ENCODE measurements at places on chromosomes 13 and 19. TPM values are rescaled to one million over a fixed set of nuclear protein-coding genes. Genes with fewer than 3 reads are reported as not detected.

DNA sequence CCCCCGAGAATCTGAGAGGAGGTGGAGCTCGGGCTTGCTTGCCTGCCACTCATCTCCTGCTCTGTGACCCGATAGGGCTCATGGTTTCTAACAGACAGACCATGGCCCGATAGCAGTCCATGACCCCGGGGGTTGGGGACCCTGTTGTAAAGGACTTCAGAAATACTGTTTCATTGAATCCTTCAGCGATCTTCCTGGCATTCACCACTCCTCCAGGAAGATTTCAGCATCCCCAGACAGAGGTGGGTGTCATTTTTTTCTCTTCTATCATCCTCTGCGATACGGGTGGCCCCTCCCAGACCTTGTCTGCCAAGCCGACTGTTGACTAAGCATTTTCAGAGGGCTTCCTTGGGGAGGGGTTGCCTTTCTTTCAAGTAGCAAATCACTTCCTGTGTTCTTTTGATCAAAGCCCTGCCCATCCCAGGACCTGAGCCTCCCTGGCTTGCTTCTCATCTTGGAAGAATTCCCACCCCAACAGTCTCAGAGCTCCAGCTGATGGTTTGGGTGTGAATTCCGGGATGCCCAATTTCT lies 1.7 kb downstream of the MYO1F start:
- no peak for DNase-seq

DNA sequence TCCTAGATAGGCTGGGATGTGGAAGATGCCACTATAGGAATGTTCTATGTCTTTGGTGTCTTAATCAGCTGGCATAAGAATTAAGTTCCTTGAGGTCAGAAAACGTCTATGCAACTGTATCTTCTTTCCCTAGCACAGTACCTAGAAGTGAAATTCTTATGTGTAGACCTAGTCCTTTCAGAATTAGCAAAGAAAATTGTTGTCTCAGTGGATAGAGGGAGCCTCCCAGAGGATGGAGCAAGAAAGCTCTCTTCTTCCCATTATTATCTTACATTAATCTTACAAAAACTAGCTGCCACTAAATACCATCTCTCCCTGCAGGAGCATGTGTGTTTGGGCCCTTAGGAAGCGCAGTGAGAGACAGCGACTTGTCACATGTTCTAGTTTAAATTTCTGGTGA lies 11.6 kb downstream of the CLDN10 start:
- no peak for DNase-seq

DNA sequence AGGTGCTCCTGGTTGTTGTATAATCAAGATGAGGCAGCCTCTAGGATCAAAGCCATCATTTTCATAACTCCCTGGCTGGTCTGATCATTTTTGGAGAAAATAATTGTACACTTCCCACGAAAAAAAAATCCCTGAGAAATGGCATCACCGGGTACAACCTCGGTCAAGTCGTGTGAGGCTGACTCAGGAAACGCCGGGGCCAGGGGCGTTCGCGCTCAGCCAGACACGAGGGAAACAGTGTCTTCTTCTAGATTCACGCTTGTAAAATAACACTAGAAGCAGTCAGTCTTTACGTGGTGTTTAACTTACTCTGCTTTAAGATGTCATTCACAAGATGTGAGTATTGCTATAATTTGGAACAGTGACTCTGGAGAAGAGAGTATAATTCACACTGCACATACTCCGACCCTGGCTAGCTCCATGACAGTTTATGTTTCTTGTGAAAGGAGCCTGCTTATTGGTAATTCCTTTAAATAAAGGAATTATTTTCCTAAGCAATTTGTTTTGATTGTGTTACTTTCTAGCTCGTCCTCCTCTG lies 109.0 kb upstream of the SOX1 start:
- no peak for DNase-seq

DNA sequence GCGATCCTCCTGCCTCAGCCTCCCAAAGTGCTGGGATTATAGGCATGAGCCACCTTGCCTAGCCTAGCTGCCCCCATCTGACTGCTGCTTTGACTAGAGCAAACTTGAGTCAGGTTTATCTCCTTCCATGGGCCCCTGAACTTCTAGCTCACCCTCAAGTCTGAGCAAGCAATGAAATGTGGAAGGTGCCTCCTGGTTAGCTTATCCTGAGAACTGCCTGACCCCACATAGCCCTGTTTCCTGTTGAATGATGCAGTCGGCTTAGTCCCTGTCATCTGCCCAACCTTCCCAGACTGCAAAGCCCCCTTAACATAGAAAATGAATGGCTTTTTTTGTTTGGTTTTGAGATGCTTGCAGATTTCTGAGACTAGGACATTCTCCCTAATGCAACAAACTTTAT lies 8.9 kb upstream of the TMEM160 start:
- no peak for DNase-seq

DNA sequence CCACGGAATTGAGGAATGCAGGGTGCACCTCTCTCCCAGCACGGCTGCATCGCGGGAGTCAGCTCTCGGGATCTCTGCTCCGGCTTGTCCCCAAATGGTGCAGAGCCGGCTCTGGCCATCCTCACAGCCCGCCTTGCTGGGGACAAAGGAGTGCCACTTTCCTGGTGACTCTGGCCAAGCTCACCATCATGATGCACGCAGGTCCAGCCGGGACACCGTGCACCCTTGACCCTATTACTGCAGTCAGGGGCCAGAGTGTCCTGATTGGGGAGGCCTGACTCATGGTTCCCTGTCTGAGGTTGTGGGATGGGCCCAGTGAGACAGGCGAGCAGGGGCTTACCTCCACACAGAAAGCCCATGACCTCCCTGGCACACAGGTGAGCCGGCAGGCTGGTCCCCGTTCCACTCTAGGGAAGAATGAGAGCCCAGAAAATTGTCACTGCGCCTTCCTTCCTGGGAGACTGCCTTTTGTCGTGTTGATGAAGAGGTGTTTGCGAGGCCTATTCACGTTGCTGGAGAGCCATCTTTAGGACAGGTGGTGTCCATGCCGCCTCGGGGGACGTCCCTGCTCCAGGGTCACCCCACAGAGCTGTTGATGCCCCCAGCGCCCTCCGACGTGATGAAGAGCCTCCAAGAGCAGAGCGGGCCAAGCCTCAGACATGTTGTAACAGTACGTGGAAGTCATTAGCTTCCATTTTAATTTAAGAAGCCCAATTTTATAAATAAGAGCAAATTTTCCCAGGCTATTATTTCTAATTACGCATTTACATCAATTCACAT lies 18.5 kb upstream of the VSTM2B start:
- DNase-seq, result no peak

- DNase-seq, result no peak
These were observed 156.1 kb downstream of the NUFIP1 start for GRCh38 chr13:44833139-44833538.

- peak; percentile 74 for DNase-seq
These were observed 4.6 kb downstream of the SAFB start for GRCh38 chr19:5627395-5627904.

- DNase-seq, result no peak
These were observed 21.1 kb upstream of the FBXO27 start for GRCh38 chr19:39053276-39054090.

DNA sequence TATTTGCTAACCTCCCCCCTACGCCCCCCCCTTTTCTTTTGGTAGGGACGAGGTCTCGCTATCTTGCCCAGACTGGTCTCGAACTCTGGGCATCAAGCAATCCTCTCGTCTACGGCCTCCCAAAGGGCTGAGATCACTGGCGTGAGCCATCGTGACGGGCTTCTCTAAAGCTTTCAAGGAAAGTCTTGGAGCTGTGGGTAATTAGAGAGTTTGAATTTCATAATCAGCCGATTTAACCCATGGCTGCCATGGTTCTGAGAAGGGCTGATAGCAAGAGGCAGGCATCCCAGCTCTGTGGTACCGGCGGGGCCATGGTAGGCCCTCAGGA lies 679 bp upstream of the ABHD8 start:
- no peak for DNase-seq

- DNase-seq, result no peak
These were observed 60.8 kb downstream of the F2RL3 start for GRCh38 chr19:16949496-16950023.

DNA sequence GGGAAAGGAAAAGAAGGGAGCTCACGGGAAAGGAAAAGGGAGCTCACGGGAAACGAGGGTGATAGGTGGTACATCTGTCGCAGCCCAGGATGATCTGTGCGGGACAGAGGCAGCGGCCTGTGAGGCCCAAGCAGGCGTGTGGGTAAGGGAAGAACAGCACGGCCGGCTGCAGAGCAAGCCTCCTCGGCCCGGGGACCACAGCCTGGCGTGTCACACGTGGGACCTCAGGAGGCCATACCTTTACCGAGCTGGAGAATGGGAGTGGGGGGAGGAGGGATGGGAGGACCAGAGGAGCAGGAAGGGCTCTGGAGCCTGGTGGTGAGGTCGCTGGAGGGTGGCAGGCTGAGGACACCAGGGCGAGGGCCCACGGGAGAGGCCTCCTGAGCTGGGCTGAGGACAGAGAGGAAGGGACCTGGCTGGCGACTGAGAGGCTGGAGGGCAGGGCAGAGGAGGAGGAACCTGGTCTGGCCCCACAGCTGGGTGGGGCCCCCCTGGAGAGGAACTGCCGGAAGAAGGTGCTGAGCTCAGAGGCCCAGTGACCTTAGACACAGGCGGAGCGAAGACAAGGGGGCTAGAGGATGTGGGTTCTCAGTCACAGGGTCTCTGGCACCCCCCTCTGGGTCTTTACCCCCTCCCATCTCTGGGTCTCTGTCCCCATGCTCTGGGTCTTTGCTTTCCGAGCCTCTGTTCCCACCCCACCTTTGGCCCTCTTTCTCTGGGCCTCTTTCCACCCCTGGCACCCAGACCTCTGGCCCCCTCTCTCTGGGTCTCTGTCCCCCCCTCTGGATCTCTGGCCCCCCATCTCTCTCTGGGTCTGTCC lies 2.9 kb upstream of the FTL start:
- DNase-seq, result peak; percentile 57

DNA sequence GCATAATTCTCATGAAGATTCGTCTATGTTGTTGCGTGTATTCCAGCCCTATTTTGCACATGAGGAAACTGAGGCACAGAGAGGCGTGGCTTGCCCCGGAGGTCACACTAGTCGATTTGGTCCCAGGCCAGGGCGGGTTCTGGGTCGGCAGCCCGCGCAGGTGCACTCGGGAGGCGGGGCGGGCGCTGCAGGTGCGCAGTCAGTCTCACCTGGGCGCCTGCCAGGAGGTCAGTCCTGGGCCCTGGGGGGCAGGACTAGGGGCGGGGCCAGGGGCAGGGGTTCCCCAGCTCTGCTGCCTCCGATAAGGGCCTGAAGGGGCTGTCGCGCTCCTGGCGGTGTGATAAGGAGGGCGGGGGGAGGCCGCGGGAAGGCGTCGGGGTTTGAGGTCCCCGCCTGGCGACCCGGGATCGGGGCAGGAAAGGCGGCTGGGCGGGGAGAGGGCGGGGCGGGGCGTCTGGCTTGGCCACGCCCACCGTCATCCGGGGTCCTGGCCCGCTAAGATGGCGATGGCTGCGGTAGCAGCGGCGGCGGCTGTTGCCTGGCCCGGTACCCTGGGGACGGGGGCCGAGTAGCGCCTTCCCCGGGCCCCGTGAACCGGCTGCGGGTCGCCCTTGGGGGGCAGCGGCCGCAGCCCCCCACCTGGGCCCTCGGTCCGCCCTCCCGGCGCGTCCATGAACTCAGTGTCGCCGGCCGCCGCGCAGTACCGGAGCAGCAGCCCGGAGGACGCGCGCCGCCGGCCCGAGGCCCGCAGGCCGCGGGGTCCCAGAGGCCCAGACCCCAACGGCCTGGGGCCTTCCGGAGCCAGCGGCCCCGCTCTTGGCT lies at the start of gene ATG4D:
TSS of gene ATG4D (plus strand) at position 485 of the 822 bp plus-strand sequence. CDS start at position 672, 187 bp downstream.
- peak; percentile 83 for DNase-seq

DNA sequence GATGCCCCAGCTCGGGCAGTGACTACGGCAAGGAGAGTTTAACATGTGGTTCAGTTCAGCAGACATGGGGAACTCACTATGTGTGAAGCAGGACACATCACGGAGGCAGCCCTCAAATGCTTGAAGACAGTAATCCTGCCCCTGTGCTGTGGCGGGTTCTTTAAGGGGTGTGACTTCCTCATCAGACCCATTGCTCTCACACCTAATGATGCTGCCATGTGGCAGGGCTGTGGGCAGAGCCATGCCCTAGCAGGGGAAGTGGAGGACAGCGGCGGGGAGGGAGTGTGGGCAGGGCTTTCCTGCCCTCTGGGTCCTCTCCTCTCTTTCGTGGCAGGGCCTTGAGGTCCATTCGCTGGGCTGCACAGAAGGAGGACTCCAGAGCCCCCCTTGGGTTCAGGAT lies 131.1 kb upstream of the GJB6 start:
- DNase-seq, result no peak

DNA sequence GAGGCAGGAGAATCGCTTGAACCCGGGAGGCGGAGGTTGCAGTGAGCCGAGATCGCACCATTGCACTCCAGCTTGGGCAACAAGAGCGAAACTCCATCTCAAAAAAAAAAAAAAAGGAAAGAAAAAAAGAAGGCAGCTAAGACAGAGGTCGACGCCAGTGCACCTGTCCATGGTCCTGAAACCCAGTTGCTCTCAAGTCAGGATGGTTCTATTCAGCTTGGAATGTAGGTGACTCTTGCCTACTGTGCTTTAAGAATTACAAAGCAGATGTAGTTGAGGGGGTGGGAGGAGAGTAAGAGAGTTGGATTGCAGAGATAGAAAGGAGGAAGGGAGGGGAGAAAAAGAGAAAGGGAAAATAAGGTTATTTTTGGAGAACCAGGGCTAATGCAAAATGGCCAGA lies 18.7 kb downstream of the CACNG7 start:
- peak; percentile 70 for DNase-seq

DNA sequence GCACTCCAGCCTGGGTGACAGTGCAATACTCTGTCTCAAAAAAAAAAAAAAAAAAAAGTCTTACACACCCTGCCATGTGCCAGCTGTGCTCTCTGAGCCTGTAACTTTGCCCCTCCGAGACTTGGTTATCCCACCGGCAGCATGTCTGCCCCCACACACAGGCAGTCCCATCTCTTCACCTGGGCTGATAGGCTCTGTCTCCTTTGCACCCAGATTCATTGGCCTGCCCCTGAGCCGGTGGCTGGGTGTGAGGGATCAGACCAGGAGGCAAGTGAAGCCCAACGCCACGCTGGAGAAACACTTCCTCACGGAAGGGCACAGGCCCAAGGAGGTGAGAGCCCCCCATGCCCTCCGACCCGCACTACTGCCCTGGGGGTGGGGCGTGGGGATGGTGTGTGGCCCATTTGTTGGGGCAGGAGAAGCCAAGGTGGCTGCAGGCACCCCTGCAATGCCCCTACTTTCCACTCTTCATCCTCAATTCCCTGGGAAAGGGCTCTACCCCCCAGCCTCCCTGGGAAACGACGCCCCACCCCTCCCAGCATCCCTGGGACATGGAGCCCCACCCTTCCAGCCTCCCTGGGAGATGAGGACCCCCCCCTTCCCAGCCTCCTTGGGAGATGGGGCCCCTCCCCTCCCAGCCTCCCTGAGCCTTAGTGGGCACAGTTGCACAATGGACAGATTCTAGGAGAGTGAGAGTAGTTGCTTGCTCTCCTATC lies 45.3 kb downstream of the CERS4 start:
- no peak for DNase-seq

DNA sequence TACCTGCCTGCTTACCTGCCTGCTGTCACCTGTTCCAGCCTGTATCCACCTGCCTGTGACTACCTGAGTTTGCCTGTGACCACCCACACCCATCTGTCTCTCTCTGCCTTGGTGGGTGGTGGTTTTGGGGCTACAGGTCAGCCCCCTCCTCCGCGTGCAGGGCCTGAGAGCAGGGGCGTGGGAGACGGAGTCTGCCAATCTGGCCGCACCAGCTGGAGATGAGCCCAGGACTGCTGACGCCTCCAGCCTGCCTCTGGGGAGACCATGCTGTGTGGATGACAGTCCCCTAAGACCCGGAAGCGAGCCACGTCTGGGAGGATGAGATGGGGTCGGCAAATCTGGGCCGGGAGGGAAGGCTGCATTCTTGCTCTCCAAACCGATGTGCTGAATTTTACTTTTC lies 15.9 kb upstream of the KCTD15 start:
- no peak for DNase-seq

GRCh38 chr19:15154002-15154612 lies 46.7 kb downstream of the NOTCH3 start:
- DNase-seq, result no peak

The OR2Z1 gene
- not detected for polyA plus RNA-seq

The EBI3 gene
- 0.65 TPM for polyA plus RNA-seq

The ZNF296 gene
- polyA plus RNA-seq, result 1.2 TPM

Measured in muscle of leg (tissue), 16 donors.